ENCODE measurements at places on chromosomes 11 and 22.

DNA sequence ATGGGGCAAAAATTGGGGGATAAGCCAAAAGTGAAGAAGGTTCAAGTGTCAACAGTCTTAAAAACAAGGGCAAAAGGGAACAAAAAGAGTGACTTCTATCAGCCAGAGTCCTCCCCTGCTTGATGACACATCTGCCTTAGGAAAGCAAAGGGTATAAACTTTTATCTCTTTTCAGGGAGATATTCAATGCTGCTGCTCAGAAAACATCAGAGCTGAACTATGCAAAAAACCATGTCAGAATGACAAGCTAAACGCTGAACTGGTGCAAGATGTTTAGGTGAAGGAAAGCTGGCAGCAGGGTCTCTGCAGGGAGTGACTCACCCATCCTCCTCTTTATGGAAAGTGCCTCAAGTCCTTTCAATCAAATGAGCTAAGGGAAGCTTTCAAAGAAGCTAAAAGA is 24.7 kb downstream of the ALG9 start:
- DNase-seq, result no peak

GRCh38 chr11:20873054-20873453 is 203.7 kb downstream of the NELL1 start:
- no peak for DNase-seq

DNA sequence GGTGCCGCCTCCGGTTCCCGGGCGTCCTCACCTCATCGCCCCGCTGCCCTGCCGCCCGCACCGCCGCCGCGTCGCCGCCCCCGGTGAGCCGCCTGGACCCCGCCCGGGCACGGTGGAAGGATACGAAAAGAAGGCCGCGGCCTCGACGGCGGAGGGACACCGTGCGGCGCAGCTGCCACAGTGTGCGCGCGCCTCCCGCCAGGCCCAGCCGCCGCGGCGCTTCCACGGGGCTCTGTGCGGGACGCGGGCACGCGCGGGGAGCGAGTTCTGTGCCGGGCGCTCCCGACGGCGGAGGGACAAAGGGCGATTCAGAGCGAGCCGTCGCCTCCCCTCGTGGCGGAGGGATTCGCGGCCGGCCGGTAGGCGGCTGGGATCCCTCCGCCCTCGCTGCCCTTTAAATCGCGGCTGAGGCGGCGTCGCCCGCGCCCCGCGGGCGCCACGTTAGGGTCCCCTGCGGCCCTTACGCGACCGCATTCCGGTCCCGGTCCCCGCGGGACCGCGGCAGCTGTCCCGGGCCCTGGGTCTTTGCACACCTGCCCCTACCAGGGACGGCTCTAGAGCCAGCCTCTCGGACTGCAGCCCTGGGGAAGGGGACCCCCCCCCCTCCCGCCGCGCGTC is 568 bp upstream of the KMT5B start:
- DNase-seq, result peak; percentile 88

DNA sequence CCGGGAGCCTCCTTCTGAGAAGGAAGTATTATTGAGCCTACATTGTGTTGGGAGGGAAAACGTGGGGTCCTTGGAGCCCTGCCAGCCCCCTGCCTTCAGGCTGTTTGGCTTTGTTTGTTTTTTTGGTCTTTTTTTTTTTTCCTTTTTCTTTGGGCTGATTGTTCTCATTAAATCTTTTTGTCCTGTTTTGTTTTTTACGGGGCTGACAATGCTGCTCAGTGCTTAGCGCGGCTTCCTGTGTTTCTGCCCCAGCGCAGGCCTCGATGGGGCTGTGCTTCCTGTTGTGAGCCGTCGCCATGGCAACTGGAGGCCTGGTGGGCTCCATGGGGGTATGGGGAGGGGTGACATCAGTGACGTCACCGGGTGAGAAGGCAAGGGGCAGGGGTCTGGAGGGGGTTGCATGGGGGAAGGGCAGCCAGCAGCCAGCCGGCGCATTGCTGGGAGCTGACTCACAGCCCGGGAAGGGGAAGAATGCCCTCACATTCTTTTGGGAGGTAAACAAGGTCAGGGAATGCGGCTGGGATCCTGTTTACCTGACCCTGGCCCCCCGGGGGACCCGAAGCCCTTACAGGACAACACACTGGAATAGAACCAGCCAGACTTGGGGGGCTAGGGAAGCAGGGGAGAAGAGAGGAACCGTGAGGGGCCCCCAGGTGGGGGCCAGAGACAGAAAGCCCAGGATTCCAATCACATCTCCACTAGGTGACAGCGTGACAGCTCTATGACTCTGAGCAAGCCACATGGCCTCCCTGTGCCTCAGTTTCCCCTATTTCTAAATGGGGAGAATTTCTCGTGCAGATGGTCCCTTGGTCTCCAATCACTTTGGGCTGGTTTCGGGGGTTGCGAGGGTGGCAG is 22.2 kb upstream of the CBX7 start:
- DNase-seq, result no peak

GRCh38 chr11:33895752-33896137 is 3.9 kb upstream of the LMO2 start:
- no peak for DNase-seq

DNA sequence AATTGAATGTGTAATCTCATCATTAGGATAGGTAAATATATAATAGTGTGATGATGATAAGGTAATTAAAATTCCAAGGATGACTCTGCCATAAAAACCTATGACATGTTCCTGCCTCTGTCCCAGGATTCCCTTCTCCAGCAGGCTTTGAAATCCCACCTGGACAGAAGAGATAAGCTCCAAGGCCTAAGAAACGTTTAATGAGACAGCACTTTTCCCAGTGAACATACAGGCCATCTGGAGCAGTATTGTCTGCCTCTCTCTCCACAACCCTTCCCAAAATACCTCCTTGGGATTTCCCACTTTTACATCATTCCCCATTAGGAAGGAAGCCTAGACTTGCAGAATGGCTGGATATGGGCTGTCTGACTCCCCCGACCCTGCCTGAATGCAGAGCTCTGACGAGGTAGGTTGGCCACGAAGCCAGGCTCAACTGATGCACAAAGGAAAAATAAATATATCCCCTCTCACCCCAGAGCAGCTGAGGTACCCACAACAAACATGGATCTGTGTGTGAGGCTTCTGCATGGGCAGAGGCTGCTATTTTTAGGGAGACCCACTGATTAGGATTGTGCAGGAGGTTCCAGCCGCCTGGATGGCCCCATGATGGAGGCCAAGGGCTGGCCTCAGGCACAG is 71.0 kb downstream of the TMPRSS5 start:
- no peak for DNase-seq
